ENCODE measurements at places on chromosomes 1 and 21. TPM values are rescaled to one million over a fixed set of nuclear protein-coding genes. Genes with fewer than 3 reads are reported as not detected.

DNA sequence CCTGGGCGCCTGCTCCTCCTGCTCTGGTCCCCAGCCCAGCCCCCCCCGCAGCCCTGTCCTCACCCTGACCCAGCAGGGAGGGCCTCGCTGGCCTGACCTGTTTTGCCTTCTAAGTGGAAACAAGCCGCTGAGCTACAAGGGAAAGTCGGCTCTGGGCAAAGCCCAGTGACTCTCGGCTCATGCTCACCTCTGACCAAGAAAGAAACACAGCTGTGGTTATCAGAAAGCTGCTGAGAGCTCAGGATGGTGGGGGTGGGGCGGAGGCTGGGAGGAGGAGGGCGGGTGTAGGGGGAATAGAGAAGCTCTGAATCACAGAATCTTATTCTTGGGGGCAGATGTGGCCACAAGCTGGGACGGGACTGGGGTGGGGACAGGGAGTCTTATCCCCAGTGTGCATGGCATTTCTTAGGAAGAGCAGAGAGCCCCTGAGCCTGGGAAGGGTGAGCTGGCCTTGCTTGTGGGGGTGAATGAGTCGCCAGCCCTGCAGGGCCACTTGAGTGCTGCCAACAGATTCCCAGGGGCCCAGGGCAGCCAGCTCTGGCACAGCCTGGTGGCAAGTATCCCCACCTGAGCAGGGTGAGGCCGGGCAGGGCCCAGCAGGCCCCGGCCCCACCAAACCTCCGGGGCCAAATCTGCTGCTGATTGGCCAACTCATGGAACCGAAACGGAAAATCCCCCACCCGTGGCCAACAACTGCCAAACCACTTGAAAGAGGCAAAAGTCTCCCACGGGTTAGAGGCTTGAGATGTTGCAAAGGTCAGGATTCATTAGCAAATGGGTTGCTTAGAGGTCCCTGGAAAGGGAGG, 120.6 kb downstream of the SPSB1 start:
- DNase-seq, result peak; percentile 84
- H3K4me3 ChIP-seq, result no peak overlapping the region
- H3K36me3 ChIP-seq, result no peaks in the 10 kb centered on the region
- no peaks in the 10 kb centered on the region for H3K27me3 ChIP-seq
- peak overlapping the region; percentile 95 for H3K27ac ChIP-seq

GRCh38 chr1:225880636-225881035, 1.5 kb downstream of the TMEM63A start:
- no peaks in the 10 kb centered on the region for H3K36me3 ChIP-seq
- H3K4me1 ChIP-seq, result no peaks in the 10 kb centered on the region
- H3K4me3 ChIP-seq, result no peak overlapping the region

- H3K4me3 ChIP-seq, result no peak within 1 kb of the TSS
- H3K36me3 ChIP-seq, result no peaks in the 10 kb centered on the region
- H3K27me3 ChIP-seq, result no peaks in the 10 kb centered on the region
- no peak within 1 kb of the TSS for H3K27ac ChIP-seq
Observed at GRCh38 chr1:160795951-160796383, at the start of gene LY9. LY9 (plus strand) TSS chr1:160796174; CDS start chr1:160796188, 14 bp downstream.

DNA sequence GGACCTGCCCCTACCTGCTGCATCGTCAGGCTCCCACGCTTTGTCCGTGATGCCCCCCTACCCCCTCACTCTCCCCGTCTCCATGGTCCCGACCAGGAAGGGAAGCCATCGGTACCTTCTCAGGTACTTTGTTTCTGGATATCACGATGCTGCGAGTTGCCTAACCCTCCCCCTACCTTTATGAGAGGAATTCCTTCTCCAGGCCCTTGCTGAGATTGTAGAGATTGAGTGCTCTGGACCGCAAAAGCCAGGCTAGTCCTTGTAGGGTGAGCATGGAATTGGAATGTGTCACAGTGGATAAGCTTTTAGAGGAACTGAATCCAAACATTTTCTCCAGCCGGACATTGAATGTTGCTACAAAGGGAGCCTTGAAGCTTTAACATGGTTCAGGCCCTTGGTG, 8.9 kb downstream of the SPATA46 start:
- no peaks in the 10 kb centered on the region for H3K4me1 ChIP-seq
- H3K27ac ChIP-seq, result no peak overlapping the region
- no peaks in the 10 kb centered on the region for H3K27me3 ChIP-seq
- H3K4me3 ChIP-seq, result no peak overlapping the region

- H3K27me3 ChIP-seq, result no peaks in the 10 kb centered on the region
- H3K4me1 ChIP-seq, result no peaks in the 10 kb centered on the region
- H3K36me3 ChIP-seq, result no peaks in the 10 kb centered on the region
- DNase-seq, result no peak
Observed at GRCh38 chr1:21680381-21680780, 11.2 kb upstream of the RAP1GAP start.

DNA sequence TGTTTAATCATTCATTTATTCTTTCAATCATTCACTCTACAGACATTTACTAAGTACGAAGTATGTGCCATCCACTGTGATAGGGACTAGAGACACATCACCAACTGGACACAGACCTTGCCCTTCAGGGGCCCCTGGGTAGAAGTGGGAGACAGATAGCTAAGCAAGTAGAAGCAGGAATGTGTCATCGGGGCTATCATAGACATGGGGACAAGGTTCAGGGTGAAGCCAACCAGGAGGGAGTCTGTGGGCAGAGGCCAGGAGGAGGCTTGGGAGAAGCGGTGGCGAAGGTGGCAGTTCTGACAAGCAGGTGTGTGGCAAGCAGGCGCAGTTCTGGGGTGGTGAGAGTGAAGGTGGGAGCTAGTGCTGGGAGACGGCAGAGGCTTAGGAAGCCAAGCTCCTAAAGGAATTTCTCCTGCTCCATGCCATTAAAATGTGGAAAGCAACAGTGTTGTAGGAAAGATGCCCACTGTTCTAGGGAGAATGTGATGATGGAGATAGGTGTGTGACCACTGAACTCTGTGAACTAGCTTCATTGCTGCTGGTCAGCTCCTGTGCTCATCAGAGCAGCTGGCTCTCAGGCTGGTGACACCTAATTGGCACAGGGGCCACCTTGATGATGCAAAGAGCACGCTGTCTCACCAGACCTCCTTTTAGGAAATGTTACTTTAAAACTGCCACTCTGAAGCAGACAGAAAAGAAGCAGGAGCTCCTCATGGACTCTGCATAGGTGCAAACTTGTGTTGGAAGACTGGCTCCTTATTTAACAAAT, 79.7 kb upstream of the LPGAT1 start:
- no peak for DNase-seq
- H3K27ac ChIP-seq, result no peak overlapping the region
- H3K4me1 ChIP-seq, result no peaks in the 10 kb centered on the region
- H3K36me3 ChIP-seq, result no peaks in the 10 kb centered on the region
- H3K4me3 ChIP-seq, result no peak overlapping the region
- no peaks in the 10 kb centered on the region for H3K27me3 ChIP-seq

GRCh38 chr21:37631319-37632117, 264.9 kb downstream of the DYRK1A start:
- no peak overlapping the region for H3K27ac ChIP-seq
- no peak for DNase-seq
- no peak overlapping the region for H3K4me3 ChIP-seq
- H3K27me3 ChIP-seq, result no peaks in the 10 kb centered on the region
- H3K36me3 ChIP-seq, result no peaks in the 10 kb centered on the region
- no peaks in the 10 kb centered on the region for H3K4me1 ChIP-seq

DNA sequence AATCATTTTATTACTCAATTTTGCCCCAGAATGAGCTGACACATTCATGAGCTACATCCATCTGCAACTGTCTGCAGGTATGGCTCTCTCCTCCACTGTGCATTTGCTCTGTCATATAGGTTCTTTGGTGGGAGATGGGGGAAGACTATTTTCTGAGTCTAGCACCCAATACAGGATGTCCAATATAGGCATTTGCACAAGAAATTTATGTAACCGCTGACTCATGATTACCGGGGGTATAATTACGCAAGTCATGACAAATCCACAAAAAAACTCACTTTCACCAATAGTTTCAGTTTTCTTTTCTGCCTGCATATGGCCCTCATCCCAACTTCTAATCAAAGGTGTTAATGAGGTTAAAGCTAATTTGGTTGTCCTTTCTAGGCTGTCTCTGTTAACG, 17.5 kb upstream of the VSIG8 start:
- no peaks in the 10 kb centered on the region for H3K27me3 ChIP-seq
- no peak for DNase-seq
- no peak overlapping the region for H3K4me3 ChIP-seq
- H3K36me3 ChIP-seq, result no peaks in the 10 kb centered on the region
- H3K27ac ChIP-seq, result no peak overlapping the region

- no peaks in the 10 kb centered on the region for H3K36me3 ChIP-seq
- no peak overlapping the region for H3K4me3 ChIP-seq
- peak overlapping the region; percentile 99 for H3K27ac ChIP-seq
- no peaks in the 10 kb centered on the region for H3K27me3 ChIP-seq
- no peak for DNase-seq
- H3K4me1 ChIP-seq, result peaks cover 17% of the 10 kb centered on the region
Observed at GRCh38 chr1:158014731-158015320, 21.4 kb downstream of the KIRREL1 start.

DNA sequence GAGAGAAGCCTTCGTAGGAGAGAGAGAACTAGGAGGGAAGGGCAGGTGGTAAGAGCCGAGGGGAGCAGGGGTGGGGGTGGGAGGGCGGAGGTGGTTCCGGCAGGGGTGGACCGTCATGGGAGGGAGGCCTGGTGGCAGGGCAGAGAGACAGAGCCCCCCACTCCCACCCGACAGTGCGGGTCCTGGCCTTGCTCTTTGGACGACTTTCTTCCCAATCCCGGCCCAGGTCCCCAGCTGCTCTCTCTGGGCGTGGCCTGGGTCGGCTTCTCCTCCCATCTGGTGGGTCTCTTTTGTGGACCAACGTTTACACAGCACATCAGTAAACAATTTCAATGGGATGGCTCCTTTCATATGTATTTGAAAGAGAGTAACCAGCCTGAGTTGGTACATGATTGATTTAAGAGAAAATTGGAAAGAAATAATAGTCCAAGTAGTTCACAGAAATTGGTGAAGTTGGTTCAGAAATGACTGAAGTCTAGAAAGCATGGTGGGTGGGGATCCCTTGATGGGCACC, 56.9 kb downstream of the LDLRAD2 start:
- no peaks in the 10 kb centered on the region for H3K4me1 ChIP-seq
- H3K36me3 ChIP-seq, result no peaks in the 10 kb centered on the region
- DNase-seq, result no peak
- H3K27me3 ChIP-seq, result no peaks in the 10 kb centered on the region
- H3K4me3 ChIP-seq, result no peak overlapping the region

Gene GBP1
- 83.5 TPM for total RNA-seq

Gene KCNT2
- total RNA-seq, result 5.0 TPM

Gene FCGR2B
- total RNA-seq, result 0.59 TPM

Gene SCP2
- 29.2 TPM for total RNA-seq

Gene LIN28A
- total RNA-seq, result not detected
